ENCODE measurements at places on chromosomes 2 and 18. TPM values are rescaled to one million over a fixed set of nuclear protein-coding genes. Genes with fewer than 3 reads are reported as not detected.

DNA sequence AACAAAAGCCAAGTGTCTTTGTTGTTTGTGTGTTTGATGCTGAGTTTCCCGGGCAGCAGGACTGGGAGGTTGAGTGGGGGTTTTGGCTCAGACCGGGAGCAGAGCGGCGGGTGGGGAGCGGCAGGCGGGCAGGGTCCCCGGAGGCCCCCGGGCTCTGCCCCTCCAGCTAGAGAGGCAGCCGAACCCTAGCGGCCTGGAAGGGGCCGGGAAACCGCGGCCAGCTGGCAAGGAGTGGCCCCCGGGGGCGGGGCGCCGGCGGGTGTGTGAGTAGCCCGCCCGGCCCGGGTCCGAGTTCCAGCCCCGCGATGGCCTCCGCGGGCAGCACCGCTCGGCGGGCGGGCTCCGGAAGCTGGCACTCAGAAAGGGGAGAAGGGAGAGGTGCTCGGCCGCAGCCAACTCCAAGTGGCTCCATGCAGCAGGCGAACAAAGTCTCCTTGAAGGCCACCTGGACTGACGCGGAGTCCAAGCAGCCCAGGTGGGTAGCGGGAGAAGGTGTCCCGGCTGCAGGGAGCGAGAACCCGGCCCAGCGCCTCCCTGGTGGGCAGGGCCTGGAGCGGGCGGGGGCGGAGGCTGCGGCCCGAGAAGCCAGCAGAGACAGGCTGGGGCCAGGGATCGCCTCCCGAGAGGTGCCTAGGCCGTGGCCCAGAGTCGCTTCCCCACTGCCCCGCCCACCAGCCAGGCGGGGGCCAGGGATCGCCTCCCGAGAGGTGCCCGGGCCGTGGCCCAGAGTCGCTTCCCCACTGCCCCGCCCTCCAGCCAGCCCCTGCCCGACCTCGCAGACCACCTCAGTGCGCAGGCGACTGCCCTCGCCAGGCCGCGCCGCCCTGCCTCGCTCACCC, at the start of gene ANKRD53:
Gene ANKRD53 (plus strand): TSS at position 290 of the 839 bp plus-strand sequence. CDS start 16 bp downstream, at position 306.
- no peak for DNase-seq

- DNase-seq, result no peak
Measured at GRCh38 chr2:28661589-28662001, 90.0 kb upstream of the PPP1CB start.

- no peak for DNase-seq
Measured at GRCh38 chr2:100281521-100282438, 40.5 kb downstream of the LONRF2 start.

GRCh38 chr2:113039719-113040118, 12.9 kb downstream of the IL36B start:
- DNase-seq, result no peak

- no peak for DNase-seq
Measured at GRCh38 chr2:217402761-217403383, 543.0 kb upstream of the TNP1 start.

Gene MSTN
- not detected for total RNA-seq

Gene FEV
- total RNA-seq, result not detected

Gene CABYR
- 29.4 TPM for total RNA-seq

Gene CFAP65
- total RNA-seq, result 0.33 TPM

Gene DYNAP
- not detected for total RNA-seq

All from Panc1 (cell line).